Activated CD8-positive, alpha-beta memory T cell treated with anti-CD3 and anti-CD28 coated beads for 48 hours (primary cell): ENCODE measurements at places on chromosomes 12 and 14.

DNA sequence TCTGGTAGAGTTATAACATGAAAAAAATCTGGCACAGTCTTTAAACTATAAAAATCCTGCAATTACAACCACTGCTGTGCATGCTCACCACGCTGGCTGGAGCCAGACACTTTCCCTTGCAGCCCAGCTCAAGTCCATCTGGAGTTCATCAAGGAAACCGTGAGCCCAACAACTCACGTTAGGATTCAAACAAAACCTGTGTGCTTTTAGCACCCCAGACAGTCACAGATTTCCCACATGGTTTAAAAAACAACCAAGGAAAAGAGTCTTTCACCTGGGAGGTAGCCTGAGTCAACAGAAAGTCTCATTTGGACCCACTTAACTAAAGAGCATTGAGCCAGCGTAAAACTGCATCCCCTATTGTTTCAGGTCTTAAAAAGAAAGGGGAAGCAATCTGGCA is 4.7 kb downstream of the LRIG3 start:
- no peak for DNase-seq

- DNase-seq: no peak
These were observed 283.6 kb downstream of the CACNA1C start for GRCh38 chr12:2336409-2336829.

GRCh38 chr12:83320350-83320749 is 633.6 kb downstream of the TMTC2 start:
- no peak for DNase-seq

DNA sequence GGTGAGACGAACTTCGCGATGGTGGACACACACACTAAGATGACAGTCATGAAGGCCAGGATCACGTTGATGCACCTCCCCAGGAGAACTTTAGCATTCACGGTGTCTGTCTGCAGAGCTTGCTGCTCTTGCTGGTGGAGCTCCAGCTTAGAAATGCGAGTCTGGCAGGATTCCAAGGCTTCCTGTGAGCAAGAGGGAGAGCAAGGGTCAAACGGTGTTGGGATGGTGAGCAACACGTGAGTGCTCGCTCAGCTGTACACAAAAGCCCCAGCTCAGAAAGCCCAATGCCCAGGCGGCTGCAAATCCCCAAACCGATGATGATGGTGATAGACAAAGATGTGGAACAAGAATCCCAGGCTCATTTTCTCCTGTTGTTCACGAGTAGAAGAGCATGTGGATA is 78.8 kb downstream of the TMCC3 start:
- DNase-seq: no peak

- no peak for DNase-seq
These were observed 303.9 kb downstream of the CACNA1C start for GRCh38 chr12:2356601-2357125.

DNA sequence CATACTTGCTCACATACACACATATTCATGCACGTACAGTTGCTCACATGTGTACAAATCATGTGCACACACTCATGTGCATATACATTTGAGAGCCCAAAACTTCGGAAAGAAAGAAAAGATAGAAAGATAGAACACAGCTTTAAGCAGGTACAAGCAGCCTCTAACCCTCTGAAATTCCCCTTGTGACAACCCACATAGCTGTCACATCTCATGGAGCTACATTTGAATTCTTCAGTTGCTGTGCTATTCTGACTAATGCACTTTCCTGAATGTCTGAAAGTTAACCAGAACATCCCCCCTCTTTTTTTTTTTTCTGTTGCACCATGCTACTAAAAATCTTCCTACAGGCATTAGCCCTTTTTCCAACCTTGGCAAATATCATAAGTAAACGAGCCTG is 51.9 kb upstream of the KCNA5 start:
- DNase-seq: no peak

DNA sequence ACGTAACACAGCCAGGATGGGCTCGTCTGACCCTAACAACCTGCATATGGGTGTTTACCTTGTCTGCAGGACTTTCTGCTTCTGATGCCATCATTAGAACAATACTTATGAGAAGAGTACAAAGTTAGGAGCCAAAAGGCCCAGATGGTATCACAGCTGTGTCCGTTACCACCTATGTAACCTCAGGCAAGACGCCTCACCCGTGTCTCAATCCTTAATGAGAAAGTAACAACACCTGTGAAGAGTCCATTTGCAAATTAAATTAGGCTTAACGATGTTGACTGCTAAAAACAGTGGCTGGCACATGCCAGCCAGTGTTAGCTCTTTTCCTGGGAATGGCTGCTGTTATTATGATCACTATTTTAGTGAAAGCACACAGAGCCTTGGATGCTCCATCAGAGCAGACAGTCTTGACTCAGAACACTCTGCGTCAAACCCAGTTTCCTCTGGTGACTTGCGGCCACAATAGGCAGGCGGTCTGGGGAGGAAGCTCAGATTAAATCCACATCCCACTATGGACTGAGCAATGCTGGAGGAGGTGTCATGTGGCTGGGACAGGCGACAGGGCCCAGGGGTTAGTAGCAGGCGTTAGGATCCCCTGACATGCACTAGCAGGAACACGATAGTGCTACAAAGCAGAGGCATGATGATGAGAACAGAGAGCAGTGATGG is 125.3 kb downstream of the SLC15A4 start:
- DNase-seq: no peak

GRCh38 chr12:93146263-93146939 is 217.3 kb upstream of the EEA1 start:
- DNase-seq: no peak

- DNase-seq: no peak
These were observed 11.7 kb upstream of the CACNA2D4 start for GRCh38 chr12:1929985-1930802.
